GM12878 (cell line): ENCODE measurements at places on chromosomes 13 and 19. TPM values are rescaled to one million over a fixed set of nuclear protein-coding genes. Genes with fewer than 3 reads are reported as not detected.

Gene RUBCNL
- 39.2 and 41.8 TPM in 2 replicates for total RNA-seq

Gene NLRP5
- total RNA-seq = not detected in 2 replicates

DNA sequence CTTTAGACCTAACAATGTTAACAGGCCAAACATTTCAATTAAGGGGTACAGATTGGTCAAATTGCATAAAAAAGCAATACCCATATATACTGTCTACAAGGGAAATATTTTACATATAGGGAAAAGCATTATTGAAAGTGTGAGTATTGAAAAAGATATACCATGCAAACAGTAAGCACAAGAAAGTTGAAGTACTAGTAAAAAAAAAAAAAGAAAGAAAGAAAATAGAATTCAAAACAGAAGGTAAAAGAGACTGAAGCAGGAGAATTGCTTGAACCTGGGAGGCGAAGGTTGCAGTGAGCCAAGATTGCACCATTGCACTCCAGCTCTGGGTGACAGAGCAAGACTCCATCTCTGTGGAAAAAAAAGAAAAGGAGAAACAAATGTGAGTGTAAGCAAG is 5.3 kb upstream of the TEX101 start:
- DNase-seq = no peak

DNA sequence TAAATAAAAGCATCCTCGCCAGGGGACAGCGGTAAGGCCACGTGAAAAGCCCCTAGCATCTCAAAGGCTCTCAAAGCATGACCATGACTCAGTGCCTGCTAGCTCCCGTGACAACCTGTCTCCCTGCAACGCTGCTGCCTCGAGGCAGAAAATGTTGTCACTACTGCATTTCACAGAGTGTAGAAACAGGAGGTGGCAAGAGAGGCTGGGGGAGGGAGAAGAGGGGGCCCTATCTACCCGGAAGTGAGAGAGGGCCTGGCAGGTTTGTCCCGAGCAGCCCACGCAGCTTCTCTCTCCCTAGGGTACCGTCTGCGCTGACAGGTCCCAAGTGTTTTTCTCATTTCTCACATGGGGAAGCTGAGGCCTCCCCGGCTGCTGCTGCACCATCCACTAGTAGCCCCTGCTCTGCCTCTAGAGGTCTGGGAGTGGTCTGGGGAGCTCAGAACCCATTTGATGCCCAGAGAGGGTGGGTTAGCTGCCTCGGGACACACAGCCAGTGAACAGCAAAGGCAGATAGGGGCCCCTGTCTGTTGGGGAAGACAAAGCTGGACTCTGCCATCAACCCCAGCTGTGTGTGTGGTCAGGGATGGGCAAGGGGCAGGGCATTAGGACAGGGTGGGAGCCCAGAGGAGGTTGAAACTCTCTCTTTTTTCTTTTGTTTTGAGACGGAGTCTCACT is 3.7 kb downstream of the TINCR start:
- DNase-seq = no peak

DNA sequence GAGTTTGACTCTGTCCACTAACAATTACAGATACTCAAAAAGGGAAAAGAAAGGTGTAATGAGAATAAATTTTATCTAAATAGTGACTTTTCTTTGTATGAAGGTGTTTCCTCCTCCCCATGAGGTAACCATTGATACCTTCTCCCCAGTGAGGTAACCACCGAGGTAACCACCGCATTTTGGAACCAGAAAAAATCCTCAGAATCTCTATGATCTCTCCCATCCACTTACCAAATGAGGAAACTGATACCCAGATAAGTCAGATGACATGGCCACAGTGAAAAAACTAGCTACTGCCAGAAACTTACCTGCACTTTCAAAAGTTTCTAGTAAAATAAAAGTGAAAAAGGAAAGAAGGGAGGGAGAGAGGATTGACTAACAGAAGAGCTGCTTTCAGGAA is 124.0 kb upstream of the FNDC3A start:
- no peak for DNase-seq

- DNase-seq = no peak
Measured at GRCh38 chr13:109656206-109656605, 130.2 kb downstream of the IRS2 start.
